ENCODE measurements at places on chromosomes 4 and X.
A peak's percentile ranks its signal among the peaks of the same experiment; 100 is the strongest.

DNA sequence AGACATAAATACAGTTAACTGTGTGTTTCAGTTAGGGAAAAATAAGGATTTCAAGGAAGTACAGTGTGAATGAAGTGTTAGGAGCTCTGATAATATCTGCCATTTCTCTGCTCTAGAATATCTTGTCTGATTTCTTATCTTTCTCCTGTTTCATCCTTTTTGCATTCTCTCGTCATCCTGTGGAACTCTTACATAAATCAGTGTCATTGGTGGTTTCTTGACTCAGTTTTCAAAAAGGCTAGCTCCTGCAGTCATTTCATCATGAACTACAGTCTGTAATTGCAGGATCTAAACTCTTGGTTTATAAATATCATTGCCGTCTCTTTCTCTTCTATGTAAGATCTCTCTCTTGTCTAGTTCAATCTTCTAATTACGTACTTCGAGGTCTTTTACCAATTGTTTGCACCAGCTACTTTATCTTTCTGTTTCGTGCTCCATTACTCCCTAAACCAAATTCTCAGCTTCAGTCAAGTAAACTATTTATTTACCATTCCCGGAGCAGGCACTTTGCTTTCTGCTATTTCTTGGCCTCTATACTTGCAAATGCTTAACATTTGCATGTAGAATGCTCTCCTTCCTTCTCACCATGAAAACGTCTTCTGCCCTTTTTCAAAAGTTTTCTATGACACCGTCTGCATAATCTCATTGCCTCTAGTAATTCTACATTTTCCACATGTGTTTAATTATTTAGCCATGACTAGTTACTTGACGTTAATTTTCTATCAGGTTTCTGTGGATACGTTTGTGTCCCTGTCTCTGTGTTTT, 294.0 kb downstream of the TENM3 start:
- DNase-seq = no peak

- no peak for DNase-seq
Measured at GRCh38 chr4:131370846-131371245, 1778.2 kb upstream of the PCDH10 start.

DNA sequence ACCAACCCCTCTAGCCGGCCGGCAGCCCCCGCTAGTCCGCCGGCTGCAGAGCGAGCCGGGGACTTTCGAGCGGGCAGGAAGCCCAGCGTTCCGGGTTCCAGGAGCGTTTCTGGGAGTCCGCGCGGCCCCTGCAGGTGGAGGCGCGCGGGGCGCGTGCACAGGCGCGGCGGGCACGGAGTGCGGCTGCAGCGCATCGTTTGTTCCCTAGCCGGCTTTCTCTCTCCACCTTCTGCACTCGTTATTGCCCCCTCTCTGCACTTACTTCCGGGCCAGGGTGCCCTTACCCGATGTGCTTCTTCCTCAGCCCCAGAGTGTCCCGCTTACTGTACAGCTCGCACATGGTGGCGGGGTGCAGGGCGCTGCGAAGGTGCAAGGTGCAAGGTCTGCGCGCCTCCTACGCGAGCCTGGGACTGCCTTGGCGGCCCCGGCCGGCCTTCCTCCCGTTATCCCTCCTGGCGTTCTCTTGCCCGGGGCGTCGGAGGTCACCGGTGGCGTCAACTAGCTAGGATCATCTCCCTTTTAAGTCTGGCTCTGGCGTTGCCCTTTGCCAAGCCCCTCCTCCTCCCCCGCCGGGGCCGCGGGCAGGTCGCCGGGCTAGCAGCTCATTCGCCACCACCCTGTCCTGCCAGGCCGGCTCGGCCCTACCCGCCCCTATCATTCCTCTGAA, at the start of gene ETNPPL:
Gene ETNPPL, minus strand, starts transcription at position 495 of the 667 bp plus-strand sequence. Its CDS starts 155 bp downstream, at position 340.
- DNase-seq = peak; percentile 7

- DNase-seq = no peak
Measured at GRCh38 chr4:2423695-2424094, 4.9 kb downstream of the CFAP99 start.

DNA sequence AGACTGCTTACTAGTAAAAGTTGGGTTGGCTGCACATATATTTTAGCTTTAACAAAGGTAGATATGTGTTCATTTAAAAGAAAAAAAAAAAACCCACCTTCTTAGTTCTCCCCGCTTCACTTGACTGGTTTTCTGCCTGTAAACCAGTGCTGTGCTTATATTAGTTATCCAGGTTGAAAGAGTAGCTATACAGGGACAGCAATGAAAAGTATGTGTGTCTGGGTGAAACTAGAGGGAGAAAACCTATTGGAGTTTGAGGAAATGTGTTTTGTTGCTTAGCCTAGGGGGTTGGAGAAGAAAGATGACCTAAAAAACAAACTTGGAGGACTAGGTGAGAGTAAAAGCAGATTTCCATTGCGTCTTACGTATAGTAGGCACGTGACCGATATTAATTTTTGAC, 4.5 kb downstream of the JADE1 start:
- no peak for DNase-seq

GRCh38 chrX:13013363-13014110, 30.9 kb downstream of the FAM9C start:
- no peak for DNase-seq

DNA sequence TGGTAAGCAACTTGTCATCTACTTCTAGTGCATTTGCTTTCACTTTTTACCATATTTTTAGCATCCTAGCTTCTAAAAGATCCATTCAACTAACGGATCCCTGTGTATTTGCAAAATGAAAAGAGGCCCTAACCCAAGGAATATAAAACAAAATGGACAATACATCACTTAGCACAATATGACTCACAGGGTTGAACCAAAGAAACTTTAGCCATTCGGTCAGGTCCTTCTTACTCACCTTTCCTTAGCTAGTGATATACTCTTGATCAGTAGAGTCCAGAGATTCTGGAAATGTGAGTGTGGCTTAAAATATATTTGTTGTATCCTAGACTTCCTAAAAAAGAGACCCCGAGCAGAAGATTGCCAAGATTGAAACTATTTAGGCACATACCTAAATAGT, 19.5 kb downstream of the TMPRSS11E start:
- DNase-seq = no peak

GRCh38 chrX:81168391-81168790, 33.3 kb downstream of the HMGN5 start:
- no peak for DNase-seq

- no peak for DNase-seq
Measured at GRCh38 chr4:156654410-156654809, 317.2 kb downstream of the PDGFC start.

- DNase-seq = no peak
Measured at GRCh38 chr4:172393220-172393619, 580.0 kb downstream of the GALNTL6 start.

DNA sequence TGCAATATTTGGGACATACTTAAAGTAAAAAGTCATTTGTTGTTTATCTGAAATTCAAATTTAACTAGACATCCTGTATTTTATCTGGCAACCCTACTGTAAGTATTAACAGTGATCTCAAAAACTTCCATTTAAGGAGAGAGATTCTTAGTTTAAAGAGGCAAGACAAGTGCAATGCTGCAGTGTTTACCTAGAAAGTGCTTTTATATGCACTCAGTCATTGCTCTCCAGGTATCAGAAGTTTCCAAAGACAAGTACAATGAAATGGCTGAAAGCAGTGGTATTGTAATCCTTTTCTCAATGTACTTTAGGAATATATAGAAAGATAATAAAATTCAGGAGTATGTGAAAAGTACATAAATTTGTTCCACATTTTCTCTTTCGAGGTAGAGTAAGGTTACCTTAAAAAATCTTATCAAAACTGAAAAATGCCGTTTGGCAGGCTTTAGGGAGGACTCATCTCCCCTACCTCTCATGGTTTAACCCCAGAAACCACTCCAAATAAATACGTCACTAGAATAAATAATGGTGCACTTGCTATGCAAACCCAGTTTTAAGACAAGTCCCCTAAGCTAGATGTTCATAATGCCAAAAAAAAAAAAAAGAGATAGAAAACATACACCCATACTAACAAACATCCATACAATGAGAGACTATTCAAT, 45.7 kb downstream of the ELF2 start:
- no peak for DNase-seq

- DNase-seq = no peak
Measured at GRCh38 chrX:109036624-109037023, 300.3 kb upstream of the IRS4 start.

DNA sequence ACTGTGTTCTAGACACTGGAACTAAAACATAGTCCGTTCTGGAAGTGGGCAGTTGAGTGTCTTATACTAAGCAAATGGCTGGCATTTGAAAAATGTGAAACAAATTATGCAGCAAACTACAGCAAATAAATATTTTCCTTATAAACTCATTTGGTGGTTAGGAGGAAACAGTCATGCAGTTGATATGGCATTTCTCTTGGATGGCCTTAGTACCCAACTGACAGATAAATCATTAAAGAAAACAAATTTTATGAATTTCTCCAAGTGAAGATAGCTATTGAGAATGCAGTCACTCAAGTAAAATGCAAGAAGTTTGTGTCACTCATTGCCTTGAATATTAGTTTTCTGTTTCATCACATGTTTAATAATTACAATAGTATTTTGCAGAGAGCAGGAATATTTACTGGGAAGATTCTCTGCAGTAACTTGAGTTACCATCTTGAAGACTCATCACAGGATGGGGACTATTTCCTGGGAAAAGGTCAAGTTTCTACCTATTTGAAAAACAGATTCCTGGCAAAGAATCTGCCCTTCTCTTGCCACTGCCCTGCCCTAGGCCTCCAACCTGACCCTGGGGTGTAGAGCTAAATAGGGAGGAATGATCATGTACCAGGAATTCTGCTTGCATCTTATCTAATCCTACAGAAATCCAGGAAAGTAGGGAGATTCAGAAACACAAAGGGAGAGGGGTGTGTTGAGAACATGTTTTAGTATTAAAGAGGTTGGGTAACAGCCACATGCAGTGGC, 105.9 kb downstream of the SH3RF1 start:
- DNase-seq = no peak

GRCh38 chr4:25155947-25156346, 4.3 kb downstream of the SEPSECS start:
- no peak for DNase-seq

DNA sequence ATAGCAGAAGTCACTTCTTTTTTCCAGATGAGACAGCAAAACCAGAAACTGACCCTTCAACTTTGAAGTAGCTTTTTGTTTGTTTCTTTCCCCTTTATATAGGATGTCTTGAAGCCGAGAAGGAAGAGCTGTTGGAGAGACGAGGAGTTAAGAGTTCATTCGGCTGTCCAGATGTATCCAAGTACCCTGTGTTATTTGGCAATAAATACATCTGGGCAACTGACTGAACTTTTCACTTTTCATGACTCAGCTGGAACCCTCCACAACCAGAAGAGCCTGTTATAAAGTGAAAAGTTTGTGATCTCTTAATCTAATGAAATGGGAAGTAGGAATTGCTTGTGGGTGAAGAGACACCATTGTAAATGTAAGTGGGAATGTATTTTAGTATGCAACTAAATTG, 131.2 kb downstream of the HTR2C start:
- DNase-seq = no peak

DNA sequence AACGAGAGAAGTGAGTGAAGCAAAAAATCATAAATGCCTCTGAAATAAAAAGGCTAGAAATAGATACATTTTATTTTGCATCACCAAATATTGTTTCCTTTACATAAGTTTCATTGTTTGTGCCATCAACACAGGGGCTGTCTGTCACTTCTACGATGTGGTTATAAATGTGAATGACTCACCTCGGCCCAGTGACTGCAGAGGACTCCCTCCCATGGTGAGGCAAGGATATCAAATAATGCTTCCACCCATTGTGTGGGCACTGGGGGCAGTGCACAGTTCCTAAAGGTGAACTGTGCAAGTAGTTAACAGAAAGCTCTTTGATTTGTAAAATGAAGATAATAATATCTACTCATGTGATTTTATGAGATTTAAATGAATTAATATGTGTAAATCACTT, 230.3 kb upstream of the NEIL3 start:
- no peak for DNase-seq

- DNase-seq = no peak
Measured at GRCh38 chr4:37383579-37384229, 139.2 kb downstream of the NWD2 start.

DNA sequence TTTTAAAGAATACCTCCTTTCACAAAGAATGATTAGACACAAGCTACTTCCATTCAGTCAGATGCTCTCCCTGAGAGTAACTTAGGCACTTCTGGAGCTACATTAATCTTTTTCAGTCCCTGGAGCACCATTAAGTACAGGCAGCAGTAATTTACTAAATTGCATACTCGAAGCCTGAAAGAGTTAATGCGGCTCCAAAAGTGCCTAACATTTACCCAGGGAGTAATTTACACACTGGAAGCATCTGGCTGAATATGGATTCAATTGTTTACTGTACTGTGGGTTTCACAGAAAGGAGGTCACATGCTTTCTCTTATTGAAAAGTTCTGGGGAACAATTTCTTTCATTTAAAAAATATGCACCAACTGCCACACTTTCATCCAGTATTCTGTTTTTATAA, 260.8 kb upstream of the TENM3 start:
- DNase-seq = no peak

DNA sequence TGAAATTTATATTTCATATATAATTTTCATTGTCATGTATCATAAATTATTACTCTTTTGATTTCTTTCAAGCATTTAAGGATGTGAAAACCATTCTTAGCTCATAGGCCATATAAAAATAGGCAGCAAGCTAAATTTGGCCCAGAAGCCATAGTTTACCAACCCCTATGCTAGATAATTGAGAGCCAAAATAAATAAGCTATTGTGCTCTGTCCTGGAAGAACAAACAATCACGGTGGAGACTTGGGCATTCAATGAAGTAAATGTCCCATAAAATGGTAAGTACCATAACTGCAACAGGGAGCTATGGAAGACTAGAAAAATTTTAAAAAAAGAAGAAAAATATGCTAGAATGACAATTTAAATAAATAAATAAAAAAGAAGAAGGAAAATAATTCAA, 60.9 kb upstream of the PACRGL start:
- no peak for DNase-seq

DNA sequence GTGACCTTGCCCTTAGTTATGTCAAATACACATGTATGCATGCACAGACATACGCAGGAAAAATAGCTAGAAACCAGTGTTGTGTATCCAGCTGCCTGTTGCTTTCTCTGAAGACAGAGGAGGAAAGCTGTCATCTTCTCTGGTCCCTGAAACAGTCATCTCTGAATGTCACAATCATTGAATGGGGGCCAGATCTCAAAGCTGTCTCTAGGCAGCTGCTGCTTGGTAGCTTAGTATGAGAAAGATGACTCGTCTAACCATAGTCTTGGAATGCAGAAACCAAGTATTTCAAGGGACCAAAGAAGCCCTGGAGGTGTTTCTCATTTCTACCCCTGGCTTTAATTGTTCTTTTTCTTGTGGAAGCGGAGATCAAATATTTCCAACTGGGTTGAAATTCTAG, 4.0 kb downstream of the GRIA3 start:
- no peak for DNase-seq

GRCh38 chrX:138191998-138192397, 519.5 kb downstream of the FGF13 start:
- DNase-seq = no peak
